ENCODE measurements at places on chromosomes 7 and 10. TPM values are rescaled to one million over a fixed set of nuclear protein-coding genes. Genes with fewer than 3 reads are reported as not detected.

- DNase-seq: no peak
These were observed 14.3 kb upstream of the LRRC17 start for GRCh38 chr7:102898532-102898859.

GRCh38 chr7:129739427-129739826 is 127.9 kb downstream of the NRF1 start:
- DNase-seq: no peak

GRCh38 chr7:150428671-150429451 is 21.6 kb upstream of the GIMAP8 start:
- no peak for DNase-seq

DNA sequence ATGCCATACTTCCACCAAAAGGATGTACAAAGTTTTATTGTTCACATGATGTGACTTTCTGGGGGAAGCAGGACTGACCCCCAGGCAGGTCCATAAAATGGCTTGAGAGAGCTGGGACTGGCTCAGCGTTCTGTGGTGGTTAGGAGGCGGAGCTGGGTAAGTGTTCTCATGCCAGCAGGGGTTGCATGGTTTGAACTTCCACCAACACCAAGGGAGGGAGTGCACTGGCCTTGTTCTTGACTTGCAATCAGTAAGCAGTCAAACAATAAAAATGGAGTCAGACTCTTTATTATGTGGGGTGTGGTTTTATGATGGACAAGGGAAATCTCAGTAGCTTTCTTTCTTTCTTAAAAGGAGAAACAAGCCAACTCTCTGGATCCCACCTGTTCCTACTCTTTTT is 95.4 kb upstream of the PRR15 start:
- no peak for DNase-seq

- no peak for DNase-seq
These were observed 3.1 kb downstream of the RGS10 start for GRCh38 chr10:119539359-119539825.

DNA sequence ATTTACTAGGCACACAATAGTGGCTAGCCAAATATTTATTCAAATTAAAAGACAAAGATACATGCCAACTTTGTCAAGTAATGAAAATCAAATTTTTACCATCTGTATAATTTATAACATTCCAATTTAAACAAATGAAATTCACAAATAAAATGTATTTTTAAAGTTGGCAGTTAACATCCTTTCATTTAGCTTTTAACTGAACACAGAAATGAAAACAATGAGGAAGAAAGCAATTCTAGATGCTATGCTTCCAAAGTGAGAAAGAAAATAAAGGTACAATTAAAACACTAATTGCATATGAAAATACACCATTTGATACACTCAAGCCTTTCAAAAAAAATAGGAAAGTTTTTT is 123.1 kb downstream of the MPP7 start:
- DNase-seq: no peak

DNA sequence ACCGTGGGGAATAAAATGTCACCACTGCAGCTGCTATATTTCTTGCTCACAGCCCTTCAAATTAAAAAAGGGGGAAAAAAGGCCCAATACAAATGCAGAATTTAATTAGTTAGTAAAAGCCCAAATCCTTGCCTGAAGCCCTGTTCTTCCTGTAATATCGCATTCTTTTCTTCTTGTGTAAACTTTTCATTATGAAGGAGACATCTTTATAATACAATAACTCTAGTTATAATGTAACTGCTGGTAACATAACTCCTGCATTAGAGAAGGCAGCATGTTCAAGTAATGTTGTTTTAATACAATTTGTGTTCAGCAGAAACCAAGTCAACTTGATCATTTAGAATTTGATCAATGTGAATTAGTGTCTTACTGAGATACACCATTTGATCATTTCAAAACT is 250.9 kb downstream of the CHCHD3 start:
- DNase-seq: no peak

DNA sequence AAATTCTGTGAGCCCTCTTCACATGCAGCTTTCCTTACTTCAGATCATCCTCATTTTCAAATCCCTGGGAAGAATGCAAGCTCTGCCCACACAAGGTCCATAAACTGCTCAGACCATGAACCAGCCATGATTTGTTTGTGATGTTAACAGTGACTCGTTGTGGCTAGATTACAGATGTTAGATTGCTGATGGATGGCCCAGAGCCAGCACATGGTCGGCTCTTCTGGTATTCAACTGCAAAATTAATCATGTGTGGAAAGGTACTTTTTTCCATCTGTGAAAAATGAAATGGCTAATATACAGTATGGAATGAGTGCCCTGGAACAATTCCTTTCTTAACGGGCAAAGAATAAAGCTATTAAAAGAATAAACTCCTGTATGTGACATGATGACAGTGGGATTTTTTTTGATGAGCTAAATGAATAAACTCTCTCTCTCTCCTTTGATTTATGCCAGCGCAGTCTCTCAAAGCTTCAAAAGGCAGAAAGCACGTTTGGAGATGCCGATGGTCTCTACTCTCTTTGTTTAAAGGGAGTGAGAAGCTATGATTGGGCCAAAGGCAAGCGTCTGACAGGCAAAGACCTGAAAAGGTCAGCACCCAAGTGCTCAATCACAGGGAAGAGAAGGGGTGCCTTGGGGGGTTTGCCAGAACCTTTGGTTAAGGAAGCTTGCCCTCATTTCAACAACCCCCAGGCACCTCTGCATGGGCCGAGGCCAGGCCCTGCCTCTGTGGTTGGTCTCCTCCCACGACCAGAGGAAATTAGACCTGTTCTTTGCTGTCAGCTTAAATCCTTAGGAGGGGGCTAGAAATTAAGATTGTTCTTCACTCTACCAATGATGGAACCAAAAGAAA is 444.0 kb upstream of the NFE2L3 start:
- DNase-seq: no peak

- DNase-seq: no peak
These were observed 13.6 kb upstream of the PRKAG2 start for GRCh38 chr7:151890355-151891004.

DNA sequence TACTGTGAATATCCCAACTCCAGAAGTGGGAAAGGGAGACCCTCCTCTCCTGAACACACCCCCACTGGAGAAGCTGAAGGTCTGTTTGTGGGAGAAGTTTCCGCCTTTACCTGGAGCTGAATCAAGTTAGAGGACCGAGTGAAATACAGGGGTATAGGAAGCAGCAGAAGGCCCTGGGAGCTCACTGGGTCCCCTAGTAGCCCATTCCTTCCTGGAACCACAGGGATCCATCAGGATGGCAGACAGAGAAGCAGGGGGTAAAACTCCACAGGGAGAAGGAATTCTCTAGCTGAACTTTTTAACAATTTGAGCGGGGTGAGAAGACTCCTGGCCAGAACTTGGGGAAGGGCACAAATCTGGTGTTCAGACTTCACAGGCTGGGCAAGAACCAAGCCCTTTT is 275.8 kb downstream of the GRID1 start:
- no peak for DNase-seq

- DNase-seq: no peak
These were observed 26.2 kb upstream of the SEC61G start for GRCh38 chr7:54785261-54785660.

DNA sequence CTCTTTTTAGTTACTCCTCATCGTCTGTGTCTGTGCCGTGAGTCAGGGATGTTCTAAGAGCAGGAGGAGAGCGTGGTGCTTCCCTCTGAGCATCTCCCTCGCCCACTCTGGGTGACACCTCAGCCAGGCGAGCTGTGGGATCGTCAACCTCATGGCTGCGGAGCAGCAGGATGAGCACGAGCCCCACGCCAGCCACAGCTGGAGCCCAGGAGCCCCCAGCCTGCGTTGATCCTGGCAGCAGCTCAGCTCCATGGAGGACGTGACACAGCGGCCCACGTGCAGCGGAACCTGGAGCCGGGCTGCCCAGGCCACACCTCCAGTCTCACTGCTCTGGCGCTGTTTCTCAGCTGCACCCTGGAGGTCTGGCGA is 512.0 kb downstream of the PTPRN2 start:
- DNase-seq: no peak

DNA sequence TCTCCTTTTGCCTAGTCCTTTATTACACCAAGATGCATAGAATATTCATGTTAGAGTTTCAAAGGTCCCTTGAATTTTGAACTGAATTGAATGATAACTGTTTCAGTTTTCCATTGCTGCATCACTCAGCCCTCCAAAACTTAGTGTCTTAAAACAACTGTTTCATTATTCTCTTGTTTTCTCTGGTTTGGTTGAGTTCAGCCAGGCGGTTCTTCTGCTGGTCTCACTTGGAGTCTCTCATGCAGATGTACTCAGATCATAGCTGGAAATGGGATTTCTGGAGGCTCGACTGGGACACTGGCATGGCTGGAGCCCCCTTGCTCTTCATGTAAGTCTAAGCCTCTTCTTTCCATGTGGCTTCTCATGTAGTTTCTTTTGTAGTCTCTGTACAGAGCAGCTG is 107.2 kb upstream of the MKI67 start:
- no peak for DNase-seq

- DNase-seq: no peak
These were observed 47.1 kb upstream of the SVIL start for GRCh38 chr10:29681676-29682448.

- DNase-seq: no peak
These were observed 201.6 kb upstream of the SVIL start for GRCh38 chr10:29836396-29836795.

DNA sequence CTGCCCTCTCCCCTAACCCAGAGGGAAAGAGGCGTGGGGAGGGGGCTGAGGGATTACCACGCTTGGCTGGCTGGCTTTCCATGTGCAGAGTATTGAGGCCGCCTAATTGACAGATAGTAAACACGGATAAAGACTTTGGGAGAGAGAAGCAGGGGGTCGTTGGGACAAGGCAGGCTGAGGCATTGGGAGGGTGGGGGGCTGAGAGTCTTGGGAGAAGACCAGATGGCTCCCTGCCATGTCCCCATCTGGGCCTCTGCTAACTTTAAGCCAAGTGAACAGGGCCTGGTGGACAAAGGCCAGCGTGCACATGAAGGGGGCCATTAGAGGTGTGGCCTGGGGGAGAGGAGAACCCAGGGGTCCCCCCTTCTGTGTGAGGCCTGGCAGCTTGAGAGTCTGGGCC is 55.4 kb upstream of the MXI1 start:
- no peak for DNase-seq

GRCh38 chr7:136247211-136247610 is 270.1 kb upstream of the MTPN start:
- no peak for DNase-seq

DNA sequence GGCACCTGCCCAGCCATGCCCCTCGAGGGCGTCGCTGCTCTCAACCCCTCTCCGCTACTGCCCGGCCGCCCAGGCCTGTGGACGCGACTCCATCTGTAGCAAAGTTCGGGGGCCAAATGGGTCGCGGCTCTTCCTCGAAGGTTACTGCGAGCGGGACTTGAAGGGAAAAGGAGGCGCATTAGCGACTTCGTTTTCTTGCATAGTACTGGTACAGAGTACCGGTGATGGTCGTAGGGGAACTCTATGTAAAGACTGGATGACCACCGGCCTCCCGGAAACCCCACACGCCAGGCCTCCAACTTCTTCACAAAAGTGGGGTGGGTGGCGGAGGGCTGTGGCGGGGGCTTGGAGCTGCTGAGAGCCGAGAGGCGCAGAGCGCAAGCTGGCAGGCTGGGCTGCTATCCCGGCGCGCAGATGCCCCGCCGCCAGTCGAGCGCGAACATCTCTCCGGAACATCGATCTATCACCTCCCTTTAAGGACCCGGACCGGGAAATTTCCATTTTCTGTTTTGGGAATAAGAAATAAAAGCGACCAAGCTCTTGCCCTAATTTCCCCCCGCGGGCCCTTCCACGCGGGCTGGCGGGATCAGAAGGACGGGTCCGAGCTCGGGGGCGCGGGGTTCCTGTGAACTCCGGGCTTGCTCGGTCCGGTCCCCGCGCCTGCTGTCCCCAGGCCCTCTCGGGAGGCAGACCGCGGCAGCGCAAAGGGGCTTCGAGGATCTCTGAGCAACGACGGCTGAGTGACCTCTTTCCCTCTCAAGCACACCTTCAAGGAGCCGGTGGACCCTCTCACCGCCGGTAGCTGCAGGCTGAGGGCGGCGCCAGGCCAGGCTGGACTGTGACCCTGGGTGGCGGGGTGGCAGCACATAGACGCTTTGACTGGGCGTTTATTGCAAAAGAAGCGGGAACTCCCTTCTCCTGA is 12.2 kb upstream of the FEZF1 start:
- no peak for DNase-seq

CCNY gene
- 69.2 TPM for total RNA-seq

ASB15 gene
- not detected for total RNA-seq

CYP3A4 gene
- total RNA-seq: not detected

TSPAN13 gene
- 17.8 TPM for total RNA-seq

SLC16A9 gene
- 0.81 TPM for total RNA-seq

PODXL gene
- 0.93 TPM for total RNA-seq

NEURL1 gene
- total RNA-seq: 0.93 TPM

FOXK1 gene
- total RNA-seq: 42.7 TPM

TMEM236 gene
- 0.09 TPM for total RNA-seq

SLC35G1 gene
- 2.1 TPM for total RNA-seq
